ENCODE measurements at places on chromosomes 5 and 9.

DNA sequence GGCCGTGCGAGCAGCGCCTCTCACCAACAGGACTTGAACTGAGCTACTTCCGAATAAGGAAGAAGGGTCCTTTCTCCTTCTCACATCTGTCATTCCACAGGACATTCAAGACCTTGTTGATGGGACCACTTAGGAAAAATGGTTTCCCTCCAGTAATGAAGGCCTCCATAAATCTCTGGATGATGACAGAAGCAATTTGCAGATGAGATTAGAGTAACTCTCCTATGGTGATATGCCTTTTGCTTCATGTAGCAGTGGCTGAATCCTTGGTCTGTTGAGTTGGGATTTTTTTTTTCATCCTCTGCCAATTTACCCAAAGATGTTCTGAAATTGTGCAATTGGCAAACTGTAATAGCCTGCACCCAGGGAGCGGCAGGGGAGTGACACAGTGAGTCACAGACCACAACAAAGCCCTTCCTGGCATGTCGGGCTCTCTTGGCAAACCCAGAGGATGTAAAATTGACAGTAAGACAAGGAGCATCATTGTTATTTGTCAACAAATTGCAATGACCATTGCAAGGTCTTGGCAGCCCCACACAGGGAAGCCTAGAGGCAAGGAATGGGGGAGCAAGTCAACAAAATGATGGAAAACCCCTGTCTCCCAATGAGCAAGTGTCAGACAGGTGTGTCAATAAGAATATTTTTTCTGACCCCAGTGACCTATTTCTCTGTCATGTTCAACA, 275.9 kb downstream of the ACTL7B start:
- peak; percentile 87 for DNase-seq

GRCh38 chr5:138661291-138661960, 86.2 kb upstream of the HSPA9 start:
- DNase-seq, result no peak

DNA sequence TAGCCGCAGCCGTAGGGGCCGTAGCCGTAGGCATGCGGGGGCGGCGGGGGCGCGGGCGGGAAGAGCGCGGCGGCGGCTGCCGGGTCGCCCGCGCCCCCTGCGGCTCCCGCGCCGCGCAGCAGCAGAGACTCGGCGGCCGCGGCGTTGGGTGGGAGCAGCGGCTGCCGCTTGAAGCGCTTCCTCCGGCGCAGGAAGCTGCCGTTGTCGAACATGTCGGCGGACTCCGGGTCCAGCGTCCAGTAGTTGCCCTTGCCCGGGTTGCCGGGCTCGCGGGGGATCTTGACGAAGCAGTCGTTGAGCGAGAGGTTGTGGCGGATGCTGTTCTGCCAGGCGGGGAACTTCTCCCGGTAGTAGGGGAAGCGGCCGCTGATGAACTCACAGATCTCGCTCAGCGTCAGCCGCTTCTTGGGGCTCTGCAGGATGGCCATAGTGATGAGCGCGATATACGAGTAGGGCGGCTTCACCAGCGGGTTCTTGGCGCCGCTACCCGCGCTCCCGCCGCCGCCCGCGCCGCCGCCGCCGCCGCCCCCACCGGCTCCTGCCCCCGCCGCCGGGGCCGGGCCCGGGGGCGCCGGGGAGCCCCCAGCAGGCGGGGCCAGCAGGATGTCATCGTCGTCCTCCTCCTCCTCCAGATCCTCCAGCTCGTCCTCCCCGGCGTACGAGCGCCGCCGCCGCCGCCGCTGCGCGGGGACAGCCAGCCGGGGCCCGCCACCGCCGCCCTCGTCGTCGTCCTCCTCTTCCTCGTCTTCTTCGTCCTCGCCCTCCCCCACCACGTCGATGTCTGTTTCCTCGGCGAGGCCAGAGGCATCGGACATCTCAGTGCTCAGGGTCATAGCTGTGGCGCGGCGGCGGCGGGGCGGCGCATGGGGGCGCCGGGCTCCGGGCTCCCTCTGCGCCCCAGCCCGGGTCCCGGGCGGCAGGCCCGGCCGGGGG, 781 bp downstream of the FOXD1 start:
- DNase-seq, result peak; percentile 68

DNA sequence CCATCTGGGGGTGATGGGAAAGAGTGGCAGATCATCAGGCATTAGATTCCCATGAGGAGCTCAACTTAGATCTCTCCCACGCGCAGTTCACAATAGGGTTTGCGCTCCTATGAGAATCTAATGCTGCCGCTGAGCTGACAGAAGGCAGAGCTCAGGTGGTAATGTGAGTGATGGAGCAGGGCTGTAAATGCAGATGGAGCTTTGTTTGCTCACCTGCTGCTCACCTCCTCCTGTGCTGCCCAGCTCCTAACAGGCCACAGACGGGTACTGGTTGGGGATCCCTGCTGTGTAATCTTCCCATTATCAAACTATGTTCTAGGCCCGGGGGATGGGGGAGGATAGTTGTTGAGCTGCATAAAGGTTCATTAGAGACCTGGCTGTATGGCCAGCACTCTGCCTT, 58.4 kb downstream of the UGCG start:
- DNase-seq, result no peak

GRCh38 chr9:105143136-105143430, 101.4 kb upstream of the SLC44A1 start:
- no peak for DNase-seq

GRCh38 chr9:78130004-78130403, 98.4 kb upstream of the GNAQ start:
- DNase-seq, result peak; percentile 88

DNA sequence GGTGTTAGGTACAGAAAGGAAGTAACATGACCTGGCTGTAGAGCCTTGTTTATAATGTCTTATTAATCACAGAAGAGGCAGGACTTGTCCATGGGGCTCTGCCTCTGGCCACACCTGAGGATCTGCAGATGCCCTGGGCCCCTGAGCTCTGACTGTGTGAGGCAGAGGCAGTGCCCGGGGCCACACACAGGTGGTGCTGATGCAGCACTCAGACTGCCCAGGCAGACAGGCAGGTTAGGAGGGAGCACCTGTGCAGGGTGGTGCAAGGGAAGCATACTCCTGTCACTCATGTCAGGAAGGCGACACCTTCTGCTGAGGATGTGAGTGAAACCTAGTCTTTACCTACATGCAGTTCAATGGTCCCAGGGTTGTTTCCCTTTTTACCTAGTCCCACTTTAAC, 88.7 kb downstream of the CFAP90 start:
- DNase-seq, result no peak

DNA sequence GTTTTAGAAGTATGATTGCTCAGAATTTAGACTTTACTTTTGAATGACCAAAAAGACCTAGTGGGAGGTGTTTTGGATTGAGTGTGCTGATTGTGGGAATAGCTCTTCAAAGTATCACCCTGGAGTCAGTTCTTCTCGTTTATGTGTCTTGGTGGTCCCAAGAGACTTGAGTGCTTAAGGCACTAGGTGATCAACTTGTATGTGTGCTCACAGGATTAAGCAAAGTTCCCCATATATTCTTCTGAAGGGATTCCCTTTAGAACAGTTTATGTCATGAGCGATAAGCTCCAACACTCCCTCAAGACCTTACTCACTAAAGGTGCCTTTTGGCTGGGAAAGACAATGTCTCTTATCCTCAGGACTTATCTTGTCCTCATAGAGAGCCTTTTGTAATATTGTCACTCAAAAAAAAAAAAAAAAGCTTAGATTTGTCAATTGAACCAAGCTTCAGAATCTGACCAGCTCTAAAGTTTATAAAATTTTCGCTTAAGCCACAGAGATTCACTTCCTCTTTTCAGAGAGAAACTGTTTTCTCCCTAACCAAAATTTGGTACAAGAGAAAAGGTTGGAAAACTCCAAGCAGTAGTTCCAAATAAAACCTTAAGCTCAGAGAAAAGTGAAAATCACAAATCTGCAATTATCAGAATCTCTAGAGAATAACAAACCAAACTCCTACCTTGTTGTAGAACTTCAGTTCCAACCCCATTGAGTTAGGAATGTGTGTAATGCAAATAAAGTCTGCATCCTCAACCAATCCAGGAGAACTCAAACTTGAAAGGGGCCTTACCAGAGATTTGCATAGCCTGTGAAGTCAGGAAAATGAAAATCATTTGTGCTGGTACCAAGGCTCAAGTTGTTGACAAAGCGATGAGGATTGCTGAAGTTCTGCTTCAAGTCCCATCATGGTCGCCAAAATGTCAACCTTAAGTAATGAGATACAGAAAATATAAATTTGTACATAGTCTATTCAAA, 40.0 kb upstream of the PDZD2 start:
- no peak for DNase-seq

GRCh38 chr9:137026828-137027227, 1.2 kb downstream of the ABCA2 start:
- no peak for DNase-seq

DNA sequence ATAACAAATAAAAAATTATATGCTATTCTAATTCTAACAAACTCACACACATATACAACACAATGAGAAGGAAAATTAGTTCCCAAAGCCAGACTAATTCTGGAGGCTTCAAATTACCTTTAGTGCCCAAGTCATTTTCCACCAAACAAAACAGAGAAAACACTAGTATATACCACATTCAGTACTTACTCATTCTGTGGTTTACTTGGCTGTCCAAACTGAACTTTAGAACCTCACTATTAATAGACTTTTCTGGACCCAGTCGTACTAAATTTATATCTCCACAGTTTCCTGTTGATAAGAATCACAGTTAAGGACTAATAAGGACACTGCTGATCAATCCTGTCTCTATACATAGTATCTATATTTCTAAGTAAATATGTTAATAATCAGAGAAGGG, 66.4 kb downstream of the SETX start:
- no peak for DNase-seq

DNA sequence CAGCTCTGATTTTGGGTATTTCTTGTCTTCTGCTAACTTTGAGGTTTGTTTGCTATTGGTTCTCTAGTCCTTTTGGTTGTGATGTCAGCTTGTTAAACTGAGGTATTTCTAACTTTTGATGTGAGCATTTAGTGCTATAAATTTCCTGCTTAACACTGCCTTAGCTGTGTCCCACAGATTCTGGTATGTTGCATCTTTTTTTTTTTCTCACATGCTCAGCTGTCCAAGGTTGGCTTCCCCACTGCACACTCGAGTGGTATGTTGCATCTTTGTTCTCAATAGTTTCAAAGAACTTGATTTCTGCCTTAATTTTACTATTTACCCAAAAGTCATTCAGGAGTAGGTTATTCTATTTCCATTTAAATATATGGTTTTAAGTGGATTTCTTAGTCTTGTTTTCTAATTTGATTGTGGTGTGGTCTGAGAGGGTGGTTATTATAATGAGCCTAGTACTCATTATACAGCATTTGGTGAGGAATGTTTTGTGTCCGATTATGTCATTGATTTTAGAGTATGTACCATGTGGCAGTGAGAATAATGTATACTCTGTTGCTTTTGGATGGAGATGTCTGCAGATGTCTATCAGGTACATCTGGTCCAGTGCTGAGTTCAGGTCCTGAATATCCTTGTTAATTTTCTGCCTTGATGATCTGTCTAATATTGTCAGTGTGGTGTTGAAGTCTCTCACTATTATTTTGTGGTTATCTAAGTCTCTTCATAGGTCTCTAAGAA, 42.2 kb upstream of the IFNE start:
- DNase-seq, result no peak

DNA sequence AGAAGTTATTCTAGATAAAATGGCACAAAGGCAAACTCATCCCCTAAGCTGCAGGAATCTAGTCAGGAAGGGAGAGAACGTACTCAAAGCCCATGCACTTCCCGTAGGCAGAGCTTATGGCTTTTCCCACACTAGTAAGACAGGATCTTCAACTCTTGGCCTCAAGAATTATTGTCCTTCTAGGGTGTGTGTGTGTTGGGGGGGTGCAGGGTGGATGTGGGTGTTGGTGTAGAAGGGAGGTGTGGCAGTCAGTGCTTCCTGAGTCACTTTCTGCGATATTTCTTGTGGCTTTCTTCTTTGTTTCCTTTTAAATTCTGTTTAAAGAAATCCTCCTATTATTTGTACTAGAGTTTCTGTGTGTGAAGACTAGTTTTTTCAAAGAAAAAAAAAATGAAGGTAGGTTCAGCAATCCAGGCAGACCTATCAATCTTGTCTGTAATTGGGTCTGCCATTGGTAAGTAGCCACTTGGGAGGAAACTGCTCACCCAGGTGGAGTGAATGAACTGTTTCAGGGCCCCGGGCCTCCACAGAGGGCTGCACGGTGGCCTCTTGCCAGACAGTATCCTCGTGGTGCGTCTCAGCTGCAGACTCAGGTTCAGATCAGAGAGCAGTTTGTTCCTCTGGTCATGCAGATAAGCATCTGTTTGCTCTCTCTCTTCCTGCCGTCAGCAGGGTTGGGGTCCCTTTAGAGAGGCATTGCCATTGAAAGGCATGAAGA, 131.9 kb downstream of the NPR3 start:
- DNase-seq, result no peak

DNA sequence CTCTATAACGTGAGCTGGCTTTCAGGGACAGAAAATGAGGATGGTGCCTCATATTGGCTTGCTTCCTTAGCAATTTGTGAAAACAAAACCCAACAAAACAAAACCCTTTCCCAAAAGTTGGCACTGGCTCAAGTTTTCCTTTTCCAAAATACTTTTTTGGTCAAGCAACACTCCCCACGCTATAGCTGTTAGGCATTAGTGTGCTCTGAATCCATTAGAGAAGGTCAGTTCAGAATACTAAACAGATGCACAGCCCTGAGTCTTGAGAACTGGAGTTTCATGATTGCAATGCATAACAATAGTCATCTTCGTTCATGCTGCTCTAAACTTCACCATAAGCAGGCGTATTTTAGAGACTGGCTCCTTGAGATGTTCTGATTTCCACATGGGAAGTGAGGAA, 172.0 kb upstream of the KLF9 start:
- DNase-seq, result no peak

GRCh38 chr9:73037613-73038012, 84.8 kb upstream of the ALDH1A1 start:
- DNase-seq, result no peak

DNA sequence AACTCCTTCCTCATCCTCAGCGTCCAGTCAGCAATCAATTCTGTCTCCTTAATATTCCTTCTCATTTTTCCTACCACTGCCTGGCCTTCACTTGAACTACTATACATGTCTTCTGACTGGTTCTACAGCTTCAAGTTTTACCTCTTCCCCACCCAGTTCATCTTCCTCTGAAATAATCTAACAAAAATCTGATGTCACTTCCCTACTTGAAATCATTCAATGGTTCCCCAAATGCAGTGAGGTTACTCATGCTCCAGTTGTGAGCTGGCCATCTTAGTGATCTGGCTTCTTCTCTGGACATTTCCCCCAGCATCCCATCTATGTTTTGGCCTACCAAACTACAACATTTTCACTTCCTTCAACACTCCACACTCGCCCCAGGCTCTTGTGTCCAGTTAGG, 14.9 kb upstream of the TMEM267 start:
- no peak for DNase-seq

All from MG63 (cell line).